ENCODE measurements at places on chromosomes 13 and 19.

DNA sequence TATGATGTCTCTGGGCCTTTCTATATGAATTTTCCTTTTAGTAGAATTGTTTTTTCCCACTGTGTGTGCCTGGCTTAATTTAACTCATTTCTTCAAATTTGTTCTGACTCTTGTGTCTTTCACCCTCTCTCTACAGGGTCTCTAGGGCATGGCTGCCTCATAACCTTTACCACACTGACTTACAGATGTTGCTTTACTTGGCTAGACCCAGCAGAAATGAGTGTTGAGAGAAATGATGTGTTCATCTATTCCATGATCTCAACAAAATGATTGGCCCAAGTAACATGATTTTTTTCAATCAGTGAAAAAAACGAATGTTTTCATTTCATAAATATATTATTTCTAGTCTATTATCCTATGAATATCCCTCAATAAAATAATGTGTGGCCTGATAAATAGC lies 195.0 kb downstream of the GPC5 start:
- DNase-seq: no peak

GRCh38 chr13:71587817-71588216 lies 279.2 kb downstream of the DACH1 start:
- no peak for DNase-seq

DNA sequence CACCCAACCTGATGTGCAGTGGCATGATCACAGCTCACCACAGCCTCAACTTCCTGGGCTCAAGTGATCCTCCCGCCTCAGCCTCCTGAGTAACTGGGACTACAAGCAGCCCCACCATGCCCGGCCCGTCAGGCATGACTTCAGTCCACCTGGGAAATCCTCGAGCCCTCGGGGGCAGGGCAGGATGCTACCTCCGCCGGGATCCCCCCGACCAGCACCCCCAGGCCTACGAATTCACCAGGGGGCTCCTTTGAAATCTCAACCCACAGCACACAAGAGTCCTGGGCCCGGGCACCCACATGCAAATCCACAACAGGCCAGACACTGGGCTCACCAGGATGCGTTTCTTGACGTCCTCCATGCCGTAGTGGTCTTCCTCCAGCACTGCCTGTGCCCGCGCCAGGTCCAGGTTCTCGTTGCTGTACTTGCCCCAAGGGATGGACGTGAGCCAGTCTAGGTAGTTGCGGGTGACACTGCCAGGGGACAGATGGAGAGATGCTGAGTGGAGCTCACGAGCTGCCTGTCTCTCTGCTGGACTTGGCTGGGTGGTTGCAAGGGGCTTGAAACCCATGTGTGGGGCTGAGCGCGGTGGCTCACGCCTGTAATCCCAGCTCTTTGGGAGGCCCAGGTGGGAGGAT lies 10.5 kb downstream of the RPL36 start:
- DNase-seq: no peak

DNA sequence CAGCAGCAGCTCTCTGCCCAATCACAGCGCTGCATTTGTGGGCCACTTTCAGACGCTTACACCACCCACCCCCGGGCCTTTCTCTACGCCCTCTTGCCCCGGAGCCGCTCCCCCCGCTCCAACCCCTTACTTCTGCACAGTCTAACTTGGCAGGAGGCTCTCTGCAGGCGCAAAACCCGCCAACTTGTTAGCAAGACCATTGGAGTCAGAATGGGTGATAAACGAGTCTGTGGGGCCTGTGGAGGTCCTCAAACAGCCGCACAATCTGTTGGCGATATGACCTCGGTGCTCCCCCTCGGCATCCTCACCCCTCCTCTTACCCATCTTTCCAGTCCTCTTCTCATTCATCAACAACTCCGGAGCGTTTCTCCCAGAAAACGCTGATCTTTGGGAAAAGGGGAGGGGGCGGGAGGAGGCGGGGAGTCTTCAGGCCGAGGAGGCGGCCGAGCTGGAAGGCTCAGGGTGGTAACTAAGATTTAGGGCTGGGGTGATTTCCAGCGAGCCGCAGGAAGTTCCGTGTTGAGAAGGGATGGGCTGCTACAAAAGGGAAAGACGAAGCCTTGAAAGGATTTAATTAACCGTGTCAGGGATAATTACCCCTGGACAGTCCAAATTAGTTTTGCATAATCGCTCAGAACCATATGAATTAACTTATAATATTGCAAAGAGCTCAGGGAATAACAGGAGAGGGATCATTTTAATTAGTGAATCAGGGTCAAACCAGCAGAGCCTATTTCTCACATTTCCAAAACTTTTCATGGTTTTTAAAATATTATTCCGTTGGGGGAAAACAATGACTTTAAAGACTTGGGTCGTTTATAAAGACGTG lies 4.1 kb downstream of the SOX21 start:
- no peak for DNase-seq

GRCh38 chr13:47087841-47088240 lies 191.0 kb upstream of the HTR2A start:
- DNase-seq: no peak

DNA sequence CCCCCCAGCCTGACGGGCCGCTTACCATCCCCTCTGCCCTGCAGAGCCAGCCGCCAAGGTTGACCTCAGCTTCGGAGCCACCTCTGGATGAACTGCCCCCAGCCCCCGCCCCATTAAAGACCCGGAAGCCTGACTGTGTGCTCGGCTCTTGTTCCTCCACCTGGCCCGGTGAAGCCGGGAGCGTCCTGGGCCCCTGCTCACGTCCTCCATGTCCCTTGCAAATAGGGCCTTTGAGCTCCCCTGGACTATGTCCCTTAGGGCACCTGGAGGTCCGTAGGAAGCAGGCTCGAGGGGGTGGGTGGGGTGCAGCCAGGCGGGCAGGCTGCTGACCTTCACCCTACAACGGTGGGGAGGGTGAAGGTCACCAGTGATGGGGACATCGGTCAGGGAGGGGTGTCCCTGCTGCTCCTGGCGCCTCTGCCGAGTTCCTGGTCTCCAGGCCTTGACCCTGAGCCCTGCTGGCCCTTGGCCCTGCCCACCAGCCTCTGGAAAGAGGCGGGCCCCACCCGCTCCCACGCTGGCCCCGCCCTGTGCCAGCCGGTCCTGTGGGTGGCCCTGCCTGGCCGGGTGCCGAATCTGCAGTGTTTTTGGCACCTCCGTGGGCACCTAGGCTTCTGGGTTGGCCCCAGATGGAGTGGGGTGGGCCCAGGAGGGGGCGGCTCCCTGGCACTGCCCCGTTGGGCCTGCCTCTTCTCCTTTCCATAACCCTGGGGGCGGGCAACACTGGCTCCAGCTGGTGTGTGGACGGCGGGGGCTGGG lies 3.3 kb downstream of the ATP5F1D start:
- no peak for DNase-seq

GRCh38 chr19:29079356-29080032 lies 133.5 kb downstream of the UQCRFS1 start:
- no peak for DNase-seq

DNA sequence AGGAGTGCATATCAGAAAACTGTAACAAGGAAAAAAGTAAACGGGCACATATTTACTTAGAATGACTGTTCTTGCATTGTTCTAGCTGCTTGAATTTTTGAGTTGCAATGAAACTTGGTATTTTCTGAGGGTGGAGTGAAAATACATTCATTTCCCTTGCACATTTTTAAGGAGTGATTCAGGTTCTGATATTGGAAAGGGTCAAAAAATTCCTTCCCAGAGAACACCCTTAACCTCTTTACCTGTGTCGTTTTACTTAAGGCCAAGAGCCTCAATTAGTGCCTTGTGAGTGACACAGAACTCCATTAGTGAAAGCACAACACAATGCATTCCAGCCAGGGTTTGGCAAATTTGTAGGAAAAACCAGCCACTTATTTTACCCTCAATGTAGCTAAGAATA lies 2.3 kb downstream of the ITGBL1 start:
- no peak for DNase-seq

DNA sequence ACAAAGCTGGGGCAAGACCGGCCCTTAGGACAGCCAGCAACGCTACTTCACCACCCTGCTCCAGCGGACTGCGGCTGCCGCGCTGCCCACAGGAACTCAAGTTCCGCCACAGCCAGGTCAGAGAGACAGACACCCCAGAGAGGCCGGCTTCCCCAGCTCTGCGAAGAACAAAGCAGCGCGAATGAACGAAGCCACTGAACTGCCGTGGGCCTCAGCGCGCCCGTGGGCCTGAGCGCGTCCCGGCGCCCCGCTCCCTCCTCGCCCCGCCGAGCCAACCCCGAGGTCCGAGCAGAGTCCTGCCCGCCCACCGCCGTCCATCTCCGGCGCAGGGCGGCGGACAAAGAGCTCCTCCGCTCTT lies 158.4 kb downstream of the RNF17 start:
- no peak for DNase-seq

- no peak for DNase-seq
Measured at GRCh38 chr13:74687442-74688182, 553.4 kb upstream of the KLF12 start.

- no peak for DNase-seq
Measured at GRCh38 chr19:8238251-8238650, 29.1 kb downstream of the CERS4 start.

- DNase-seq: no peak
Measured at GRCh38 chr13:98175823-98176222, 1.2 kb downstream of the RNF113B start.

DNA sequence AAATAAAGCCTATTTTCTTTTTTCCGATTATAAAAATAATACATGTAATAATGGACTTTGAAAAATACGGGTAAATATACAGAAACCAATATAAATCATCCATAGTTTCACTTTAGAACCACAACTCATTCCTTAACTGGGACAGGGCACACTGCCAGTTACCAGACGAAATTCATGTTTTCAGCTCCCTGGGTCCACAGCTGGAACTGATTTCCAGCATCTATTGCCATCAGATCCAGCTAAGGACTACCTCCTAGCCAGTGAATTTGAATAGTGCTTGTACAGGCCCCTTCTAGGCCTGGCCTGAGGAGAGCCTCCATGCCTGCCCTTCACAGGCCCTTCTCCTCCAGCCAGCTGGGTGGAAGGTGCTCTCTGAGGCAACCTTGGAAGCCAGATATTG lies 30.0 kb upstream of the ATP12A start:
- DNase-seq: no peak

- no peak for DNase-seq
Measured at GRCh38 chr19:18613589-18614234, 1.0 kb downstream of the TMEM59L start.

- DNase-seq: no peak
Measured at GRCh38 chr13:44307255-44307654, 66.4 kb upstream of the SERP2 start.

DNA sequence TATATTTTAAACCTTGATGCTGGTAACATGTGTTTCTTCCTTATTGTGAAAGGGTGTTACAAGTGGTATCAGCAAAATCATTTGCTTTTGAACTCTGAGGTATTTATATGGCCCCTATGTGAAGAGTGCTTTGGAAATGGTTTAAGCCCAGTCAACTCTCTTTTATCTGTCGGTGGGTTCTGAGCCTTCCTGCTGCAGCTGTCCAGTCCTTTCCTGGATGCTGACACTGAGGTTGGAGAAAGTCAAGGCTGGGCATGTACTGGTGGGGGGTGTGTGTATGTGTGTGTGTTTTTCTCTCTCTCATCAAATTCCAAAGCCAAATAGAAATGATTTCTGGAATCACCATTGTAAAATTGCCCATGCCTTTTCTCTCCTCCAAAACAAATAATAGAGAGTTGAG lies 221.2 kb downstream of the LMO7 start:
- DNase-seq: no peak

DNA sequence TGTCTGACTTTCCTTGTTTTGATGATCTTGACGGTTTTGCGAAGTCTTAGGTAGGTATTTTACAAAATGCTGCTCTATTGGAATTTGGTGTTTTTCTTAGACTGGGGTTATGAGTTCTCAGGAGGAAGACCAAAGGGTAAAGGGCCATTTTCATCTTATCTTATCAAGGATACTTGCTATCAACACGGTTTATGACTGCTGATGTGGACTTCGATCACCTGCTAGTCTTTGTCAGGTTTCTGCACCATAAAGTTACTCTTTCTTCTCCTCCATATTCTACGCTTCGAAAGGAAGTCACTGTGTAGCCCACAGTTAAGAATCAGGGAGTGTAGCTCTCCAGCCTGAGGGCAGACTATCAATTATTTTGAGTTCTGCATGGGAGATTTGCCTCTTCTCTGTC lies 7.4 kb upstream of the CEBPG start:
- no peak for DNase-seq

- no peak for DNase-seq
Measured at GRCh38 chr19:1601613-1602064, 3.6 kb downstream of the UQCR11 start.

- DNase-seq: no peak
Measured at GRCh38 chr13:23515116-23515515, 55.1 kb upstream of the TNFRSF19 start.

DNA sequence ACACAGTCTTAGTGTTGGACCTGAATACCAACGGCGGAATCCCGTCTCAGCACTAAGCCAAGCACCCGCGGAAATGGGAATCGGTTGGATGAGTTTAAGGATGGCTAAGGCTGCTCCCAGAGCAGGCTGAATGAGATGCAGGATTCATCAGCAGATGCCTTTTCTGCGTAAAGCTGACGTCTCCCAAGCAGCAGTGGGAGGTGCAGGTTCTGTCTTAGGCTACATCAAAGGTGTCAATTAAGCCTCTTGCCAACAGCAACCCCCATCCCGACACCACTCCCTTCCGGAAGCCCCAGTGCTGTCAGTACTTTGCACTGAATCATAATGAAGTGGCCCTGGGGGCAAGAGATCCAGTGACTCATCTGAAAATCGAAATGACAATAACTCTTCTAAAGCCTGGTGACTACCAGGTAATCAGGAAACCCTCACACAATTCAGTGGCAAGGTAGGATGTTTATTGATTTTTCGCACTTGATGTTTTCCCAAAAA lies 275.6 kb downstream of the DCLK1 start:
- no peak for DNase-seq

DNA sequence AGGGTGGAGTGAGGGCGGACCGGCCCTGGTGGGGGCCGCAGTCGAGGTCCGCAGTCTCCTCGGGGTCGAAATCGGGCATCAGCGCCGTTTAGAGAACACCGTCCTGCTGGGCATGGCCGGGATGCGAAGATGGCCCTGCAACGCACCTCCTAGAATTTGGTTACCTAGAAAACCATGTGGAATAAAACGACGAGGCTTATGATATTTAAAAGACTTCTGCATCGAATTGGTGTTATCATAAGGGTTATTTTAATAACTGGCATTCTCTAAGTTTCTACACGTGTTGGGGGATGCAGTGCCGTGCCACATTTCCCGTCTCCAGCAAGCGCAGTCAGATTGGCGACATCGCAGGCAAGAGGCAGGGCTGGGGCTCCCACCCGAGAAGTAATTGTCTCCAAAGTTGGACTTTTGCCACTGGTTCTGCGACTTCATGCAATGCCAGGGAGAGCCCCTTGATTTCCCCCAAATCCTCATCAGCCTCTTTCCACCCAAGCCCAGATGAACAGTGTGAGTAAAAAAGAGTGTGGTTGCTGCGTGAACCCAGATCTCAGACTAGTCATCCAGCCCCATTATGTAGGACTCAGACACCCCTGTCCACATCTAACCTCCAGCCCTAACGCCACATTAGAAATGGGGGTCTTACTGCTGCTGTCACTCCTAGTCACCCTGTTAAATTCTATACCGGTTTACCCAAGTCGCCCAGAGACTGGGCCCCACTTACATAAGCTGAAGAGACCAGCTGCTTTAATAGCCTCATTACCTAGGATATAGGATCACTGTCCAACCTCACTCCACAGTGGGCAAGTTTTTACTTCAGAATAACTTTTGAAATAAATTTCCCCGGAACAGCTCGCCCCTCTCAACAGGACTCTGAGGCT lies 571 bp upstream of the DHRS12 start:
- DNase-seq: no peak
